ENCODE measurements at places on chromosomes 4 and X. TPM values are rescaled to one million over a fixed set of nuclear protein-coding genes. Genes with fewer than 3 reads are reported as not detected.

GRCh38 chr4:105119356-105119755 is 27.3 kb upstream of the TET2 start:
- DNase-seq: no peak

DNA sequence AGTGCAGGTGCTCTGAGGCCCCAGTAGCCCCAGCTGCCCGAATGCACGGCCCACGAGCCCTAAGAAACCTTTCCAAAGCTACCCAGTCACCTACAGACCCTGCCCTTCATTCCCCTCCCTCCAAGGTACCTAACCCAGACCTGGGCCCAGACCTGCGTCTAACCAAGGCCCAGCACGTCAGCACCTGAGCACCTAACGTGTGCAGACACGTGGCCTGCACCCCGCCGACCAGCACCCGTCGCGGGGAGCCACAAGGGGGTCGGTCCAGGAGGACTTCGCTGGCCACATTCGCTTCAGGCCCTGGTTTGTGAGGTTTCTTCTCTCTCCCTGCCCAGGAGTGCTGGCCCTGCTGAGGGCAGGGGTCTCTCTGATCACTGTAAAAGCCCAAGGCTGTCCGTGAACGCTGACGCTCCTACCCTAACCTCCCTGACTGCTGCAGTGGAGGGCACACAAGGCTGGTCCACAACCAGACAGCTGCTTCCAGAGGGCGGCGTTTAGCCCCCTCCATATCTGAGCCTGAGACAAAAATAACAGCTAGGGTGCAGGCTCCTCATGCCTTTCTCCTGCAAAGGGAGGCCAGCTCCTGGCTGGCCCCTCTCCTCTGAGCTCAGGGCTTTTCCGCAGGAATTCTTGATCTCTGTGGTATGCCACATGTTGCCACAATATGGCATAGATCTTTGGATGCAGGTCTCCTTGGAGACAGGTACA is 31.8 kb downstream of the WDR1 start:
- peak; percentile 50 for DNase-seq

GRCh38 chr4:172232966-172233365 is 419.8 kb downstream of the GALNTL6 start:
- DNase-seq: no peak

- no peak for DNase-seq
Measured at GRCh38 chr4:119162174-119162573, 26.5 kb downstream of the MYOZ2 start.

GRCh38 chr4:111404673-111405072 is 740.6 kb upstream of the FAM241A start:
- DNase-seq: no peak

GRCh38 chr4:17497890-17498523 is 13.9 kb downstream of the QDPR start:
- DNase-seq: no peak

PABPC5 gene
- 3.3 TPM for total RNA-seq

ARR3 gene
- not detected for total RNA-seq

NKRF gene
- 6.1 TPM for total RNA-seq

TLR3 gene
- 6.9 TPM for total RNA-seq

HELT gene
- not detected for total RNA-seq

AFP gene
- total RNA-seq: not detected

GABRQ gene
- under 0.01 TPM for total RNA-seq

All from sigmoid colon (tissue), 7 donors.